ENCODE measurements at places on chromosomes 2 and 18. TPM values are rescaled to one million over a fixed set of nuclear protein-coding genes. Genes with fewer than 3 reads are reported as not detected.

The ITGB6 gene
- not detected for total RNA-seq

The VWC2L gene
- not detected for total RNA-seq

The CLIP4 gene
- 20.1 TPM for total RNA-seq

The CYP27C1 gene
- not detected for total RNA-seq

The MRO gene
- total RNA-seq, result not detected

The CCNT2 gene
- total RNA-seq, result 37.7 TPM

The PGAP1 gene
- 39.5 TPM for total RNA-seq

The FOXD4L1 gene
- 0.29 TPM for total RNA-seq

The LAMA3 gene
- 0.63 TPM for total RNA-seq

The CTDP1 gene
- total RNA-seq, result 36.8 TPM

The PPP1R1C gene
- not detected for total RNA-seq

The LCT gene
- total RNA-seq, result 0.18 TPM

The LYG1 gene
- 1.6 TPM for total RNA-seq

The IL37 gene
- total RNA-seq, result not detected

The ZNF513 gene
- total RNA-seq, result 13.3 TPM

The SPC25 gene
- 58.3 TPM for total RNA-seq

The ROCK2 gene
- 14.6 TPM for total RNA-seq

The HTR2B gene
- not detected for total RNA-seq

The C2orf74 gene
- total RNA-seq, result 8.8 TPM

The PROKR1 gene
- total RNA-seq, result not detected

The MC5R gene
- not detected for total RNA-seq

The CAVIN2 gene
- total RNA-seq, result not detected

The UGT1A1 gene
- total RNA-seq, result not detected

The CENPA gene
- 55.2 TPM for total RNA-seq

The ASPRV1 gene
- total RNA-seq, result 0.78 TPM

The TUBA4B gene
- total RNA-seq, result not detected

The RND3 gene
- total RNA-seq, result not detected

The SCYGR1 gene
- total RNA-seq, result not detected

The MEP1B gene
- total RNA-seq, result not detected

The NFATC1 gene
- 26.5 TPM for total RNA-seq

The DTNB gene
- total RNA-seq, result 29.2 TPM

The UBE2E3 gene
- total RNA-seq, result 36.7 TPM

The RGPD8 gene
- total RNA-seq, result 7.8 TPM

The MOCOS gene
- total RNA-seq, result 0.47 TPM

The FHOD3 gene
- not detected for total RNA-seq

The CD8B2 gene
- 3.7 TPM for total RNA-seq

The UGT1A6 gene
- total RNA-seq, result not detected

The STPG4 gene
- total RNA-seq, result not detected

The SERPINB5 gene
- total RNA-seq, result not detected

The MALL gene
- total RNA-seq, result not detected

The RRM2 gene
- total RNA-seq, result 604 TPM

The CNRIP1 gene
- not detected for total RNA-seq

The POTEC gene
- not detected for total RNA-seq

The EIF2AK3 gene
- total RNA-seq, result 18.4 TPM

The CDKL4 gene
- total RNA-seq, result 1.1 TPM

The EML6 gene
- 1.3 TPM for total RNA-seq

The DLX2 gene
- not detected for total RNA-seq

The SCTR gene
- total RNA-seq, result not detected

The SCN3A gene
- total RNA-seq, result not detected

The PDE11A gene
- not detected for total RNA-seq

The SERPINB10 gene
- total RNA-seq, result not detected

The UBR3 gene
- total RNA-seq, result 20.8 TPM

The FBXO41 gene
- 32.3 TPM for total RNA-seq

The SOWAHC gene
- total RNA-seq, result not detected

The CABYR gene
- 0.97 TPM for total RNA-seq

The HSPD1 gene
- total RNA-seq, result 322 TPM

The OSBPL1A gene
- total RNA-seq, result 0.99 TPM

All from activated CD8-positive, alpha-beta T cell treated with anti-CD3 and anti-CD28 coated beads, Interleukin-2, amount 10 ng/mL, durations not matched to agents 7 days and 5 days (primary cell).